ENCODE measurements at places on chromosomes 13 and 19.
A peak's percentile ranks its signal among the peaks of the same experiment; 100 is the strongest.

DNA sequence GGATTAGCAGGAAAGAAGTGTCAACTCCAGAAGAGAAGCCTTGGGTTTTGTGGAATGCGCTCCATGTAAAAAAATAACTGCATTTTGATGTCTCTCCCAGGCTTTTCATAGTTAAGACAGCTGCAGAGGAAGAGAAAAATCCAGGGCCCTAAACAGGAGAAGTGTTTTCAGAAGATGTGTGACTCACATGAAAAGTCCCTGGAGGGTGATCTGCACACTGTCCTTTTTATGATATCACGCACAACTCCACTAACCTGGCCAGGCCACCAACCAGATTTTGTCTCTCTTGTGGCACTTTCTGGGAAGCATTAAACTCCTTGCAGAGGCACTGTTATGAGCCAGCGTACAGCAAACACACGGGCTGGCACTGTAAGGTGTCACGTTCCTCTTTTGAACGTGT lies 267.3 kb downstream of the FGF9 start:
- DNase-seq: peak; percentile 33

GRCh38 chr19:44762038-44762437 lies 13.5 kb downstream of the BCL3 start:
- no peak for DNase-seq

DNA sequence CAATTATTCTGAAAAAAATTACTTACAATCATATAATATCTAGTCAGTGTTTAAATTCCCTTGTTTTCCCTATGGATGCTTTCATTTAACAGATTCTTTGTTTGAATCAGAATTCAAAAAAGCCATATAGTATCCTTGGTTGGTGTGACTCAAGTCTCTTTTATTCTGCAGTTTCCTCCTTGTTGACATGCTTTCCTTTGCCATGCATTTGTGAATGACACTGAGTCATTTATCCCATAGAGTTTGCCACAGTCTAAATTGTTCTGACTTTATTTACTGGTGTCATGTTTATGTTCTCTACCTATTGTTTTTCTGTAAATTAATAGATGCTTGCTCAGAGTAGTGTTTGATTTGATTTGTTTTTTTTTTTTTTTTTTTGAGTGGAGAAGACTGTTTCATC lies 893.8 kb upstream of the SLC10A2 start:
- DNase-seq: no peak

GRCh38 chr13:45500492-45501174 lies 35.9 kb downstream of the COG3 start:
- no peak for DNase-seq

- no peak for DNase-seq
These were observed 75.9 kb downstream of the ESD start for GRCh38 chr13:46721054-46721453.

DNA sequence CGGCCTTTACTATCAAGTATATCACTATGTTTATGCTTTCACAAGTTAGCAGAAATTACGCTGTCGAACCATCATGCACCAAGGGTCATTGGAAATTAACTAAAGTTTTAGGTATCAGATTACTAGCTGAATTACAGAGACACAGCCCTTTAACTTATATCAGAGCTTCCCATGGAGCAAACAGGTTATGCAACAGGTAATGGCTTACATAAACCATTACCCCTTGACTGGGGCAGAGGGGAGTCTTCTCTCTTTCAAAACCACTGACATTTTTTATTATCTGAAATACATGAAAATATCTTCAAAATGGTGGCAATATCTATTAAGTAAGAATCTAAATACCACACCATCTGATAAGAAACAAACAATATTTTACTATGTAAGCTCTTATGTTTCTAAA lies 1692.9 kb upstream of the SLC10A2 start:
- DNase-seq: no peak

DNA sequence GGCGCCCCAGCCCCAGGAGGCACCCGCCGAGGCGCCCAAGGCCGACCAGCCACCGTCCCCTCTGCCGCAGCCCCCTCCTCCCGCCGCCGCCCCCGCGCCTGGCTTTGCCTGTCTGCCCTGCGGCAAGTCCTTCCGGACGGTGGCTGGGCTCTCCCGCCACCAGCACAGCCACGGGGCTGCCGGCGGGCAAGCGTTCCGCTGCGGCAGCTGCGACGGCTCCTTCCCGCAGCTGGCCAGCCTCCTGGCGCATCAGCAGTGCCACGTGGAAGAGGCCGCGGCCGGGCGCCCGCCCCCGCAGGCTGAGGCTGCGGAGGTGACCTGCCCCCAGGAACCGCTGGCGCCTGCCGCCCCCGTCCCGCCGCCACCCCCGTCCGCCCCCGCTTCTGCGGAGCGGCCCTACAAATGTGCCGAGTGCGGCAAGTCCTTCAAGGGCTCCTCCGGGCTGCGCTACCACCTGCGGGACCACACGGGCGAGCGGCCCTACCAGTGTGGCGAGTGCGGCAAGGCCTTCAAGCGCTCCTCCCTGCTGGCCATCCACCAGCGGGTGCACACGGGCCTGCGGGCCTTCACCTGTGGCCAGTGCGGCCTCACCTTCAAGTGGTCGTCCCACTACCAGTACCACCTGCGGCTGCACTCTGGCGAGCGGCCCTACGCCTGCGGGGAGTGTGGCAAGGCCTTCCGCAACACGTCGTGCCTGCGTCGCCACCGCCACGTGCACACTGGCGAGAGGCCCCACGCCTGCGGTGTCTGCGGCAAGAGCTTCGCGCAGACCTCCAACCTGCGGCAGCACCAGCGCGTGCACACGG lies 2.6 kb upstream of the NAT14 start:
- DNase-seq: no peak

GRCh38 chr19:49106648-49107135 lies 7.5 kb upstream of the LIN7B start:
- no peak for DNase-seq

DNA sequence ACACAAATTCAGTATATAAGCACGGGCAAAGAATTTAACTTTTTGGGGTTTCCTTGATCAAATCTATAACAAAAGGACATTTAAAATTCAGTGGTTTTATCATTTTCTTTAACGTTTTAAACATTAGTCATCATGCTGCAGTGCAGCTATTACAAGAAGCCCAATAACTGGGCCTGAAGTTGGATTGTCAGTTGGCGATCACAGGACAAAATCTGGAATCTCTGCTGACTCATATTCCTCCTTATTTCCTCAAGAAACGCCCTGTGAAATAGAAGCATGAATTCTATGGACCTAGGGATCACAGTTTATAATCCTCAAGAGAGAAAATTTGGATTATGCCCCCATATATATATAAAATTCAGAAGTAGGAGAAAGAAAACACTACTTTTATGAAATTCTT lies 971.6 kb upstream of the MIR17HG start:
- no peak for DNase-seq

DNA sequence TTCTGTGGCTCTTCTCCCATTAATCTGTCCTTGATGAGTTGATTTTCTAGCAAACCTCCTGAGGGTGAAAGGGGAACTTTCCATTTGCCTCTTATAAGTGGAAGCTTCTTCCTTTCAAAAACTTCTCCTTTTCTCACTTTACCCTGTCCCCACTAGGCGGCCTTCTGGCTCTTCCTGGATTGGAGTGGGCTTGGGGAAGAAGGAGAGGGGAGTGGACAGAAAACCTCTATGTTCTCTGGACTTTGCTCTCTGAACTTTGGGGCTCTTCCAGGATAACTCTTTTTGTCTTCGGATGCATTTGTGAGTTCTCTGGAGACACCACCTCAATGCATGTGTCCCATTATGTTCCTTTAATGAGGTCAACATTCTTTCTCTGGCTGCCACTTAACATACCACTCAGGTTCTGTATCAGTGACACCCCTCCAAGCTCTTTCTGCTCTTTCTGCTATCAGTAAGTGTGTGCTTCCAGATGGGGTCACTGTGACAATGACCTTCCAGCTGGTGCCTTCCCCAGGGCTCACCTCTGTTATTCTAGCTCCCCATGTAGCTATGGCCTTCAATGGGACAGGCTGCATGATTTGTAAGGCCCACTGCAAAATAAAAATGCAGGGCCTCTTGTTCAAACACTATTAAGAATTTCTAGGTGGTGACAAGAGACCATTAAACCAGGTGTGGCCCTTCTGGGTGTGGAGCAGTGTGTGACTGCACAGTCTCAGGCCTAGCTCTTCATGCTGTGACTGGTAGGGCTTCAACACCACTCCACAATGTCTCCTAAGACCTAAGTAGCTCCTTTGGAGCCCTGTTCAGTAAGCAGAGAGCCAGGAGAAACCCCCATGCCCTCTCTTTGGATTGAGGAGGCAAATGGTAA lies 389.2 kb downstream of the EFNB2 start:
- no peak for DNase-seq

GRCh38 chr13:74080762-74081161 lies 53.4 kb downstream of the KLF12 start:
- DNase-seq: no peak

GRCh38 chr19:16477311-16477710 lies 5.5 kb upstream of the EPS15L1 start:
- DNase-seq: no peak

- DNase-seq: peak; percentile 62
These were observed 28.3 kb downstream of the CEBPA start for GRCh38 chr19:33273881-33274662.

GRCh38 chr13:80931118-80931517 lies 590.2 kb upstream of the SPRY2 start:
- no peak for DNase-seq

GRCh38 chr13:46479283-46479682 lies 73.7 kb upstream of the LRCH1 start:
- no peak for DNase-seq

DNA sequence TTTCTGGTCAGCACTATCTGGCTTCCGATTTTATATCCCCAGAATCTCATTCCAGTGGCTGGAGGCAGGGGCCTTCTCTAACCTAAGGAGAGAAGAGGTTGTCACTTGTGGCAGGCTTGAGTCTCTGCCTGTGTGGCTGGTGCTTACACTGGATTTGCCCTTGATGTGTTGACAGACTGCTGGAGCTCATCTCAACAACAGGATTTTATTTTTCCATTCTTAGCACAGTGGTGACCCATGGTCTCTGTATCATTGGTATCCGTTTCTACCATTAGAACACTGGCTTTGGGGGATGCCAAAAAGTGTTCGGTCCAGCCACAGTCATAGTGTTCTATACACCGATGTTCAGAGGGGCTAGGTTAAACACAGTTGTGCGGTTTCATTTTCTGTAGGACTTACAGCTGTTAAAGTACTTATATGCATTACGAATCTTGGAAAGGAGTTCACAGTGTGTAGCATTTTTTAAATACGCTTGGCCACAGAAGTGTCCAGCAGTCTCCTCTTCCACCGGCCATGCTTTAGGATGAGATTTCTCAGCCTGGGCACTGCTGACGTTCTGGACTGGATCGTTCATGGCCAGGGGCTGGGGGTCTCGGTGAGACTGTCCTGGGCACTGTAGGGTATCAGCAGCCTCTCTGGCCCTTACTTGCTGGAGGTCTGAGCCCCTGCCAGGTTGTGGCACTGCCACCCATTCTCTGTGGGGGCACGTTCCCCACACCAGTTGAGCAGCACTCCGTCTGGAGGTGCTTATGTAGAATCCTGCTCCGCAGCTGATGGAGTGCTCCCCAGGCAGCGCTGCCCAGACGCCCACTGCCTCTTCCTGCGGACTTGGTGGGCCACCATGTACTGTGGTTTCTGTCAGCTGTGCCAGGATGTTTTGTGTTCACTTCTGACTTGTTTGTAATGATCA lies 41.4 kb upstream of the TEX29 start:
- DNase-seq: no peak

GRCh38 chr13:86608701-86609100 lies 809.5 kb upstream of the SLITRK6 start:
- DNase-seq: no peak

DNA sequence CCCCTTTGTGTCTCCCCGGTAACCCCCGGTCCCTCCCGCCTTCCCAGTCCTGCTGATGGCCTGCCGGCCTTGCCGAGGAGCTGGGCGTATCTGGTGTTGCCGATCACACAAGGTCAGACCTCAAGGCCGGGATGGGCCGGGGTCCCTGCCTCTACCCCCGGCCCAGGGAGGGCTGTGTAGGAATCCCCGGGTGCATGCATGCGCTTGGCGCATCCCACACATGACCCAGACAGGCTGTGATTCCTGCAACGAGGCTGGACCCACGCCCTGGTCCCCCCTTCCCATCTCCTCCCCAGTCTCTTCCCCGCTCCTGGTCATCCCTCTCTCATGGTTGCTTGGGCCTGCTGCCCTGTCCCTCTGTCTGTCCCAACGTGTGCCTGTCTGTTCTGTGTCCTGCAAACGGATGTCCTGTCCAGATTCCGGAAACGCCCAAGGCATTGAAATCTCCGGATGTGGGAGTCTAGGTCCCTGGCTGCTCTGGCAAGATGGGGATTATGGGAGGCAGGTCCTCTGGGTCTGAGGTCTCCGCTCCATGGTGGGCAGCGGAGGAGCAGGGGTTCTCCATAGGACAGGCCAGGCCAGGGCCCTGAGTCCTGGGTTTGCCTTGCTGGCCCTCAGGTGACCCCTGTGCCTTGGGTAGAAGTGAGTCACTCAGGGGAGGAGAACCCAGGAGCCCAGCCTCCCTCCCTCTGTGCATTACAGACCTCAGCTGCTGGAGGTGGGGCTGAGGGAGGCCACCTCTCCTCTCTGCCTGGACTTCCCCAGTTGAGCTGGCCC lies 1.6 kb downstream of the PKN1 start:
- no peak for DNase-seq

DNA sequence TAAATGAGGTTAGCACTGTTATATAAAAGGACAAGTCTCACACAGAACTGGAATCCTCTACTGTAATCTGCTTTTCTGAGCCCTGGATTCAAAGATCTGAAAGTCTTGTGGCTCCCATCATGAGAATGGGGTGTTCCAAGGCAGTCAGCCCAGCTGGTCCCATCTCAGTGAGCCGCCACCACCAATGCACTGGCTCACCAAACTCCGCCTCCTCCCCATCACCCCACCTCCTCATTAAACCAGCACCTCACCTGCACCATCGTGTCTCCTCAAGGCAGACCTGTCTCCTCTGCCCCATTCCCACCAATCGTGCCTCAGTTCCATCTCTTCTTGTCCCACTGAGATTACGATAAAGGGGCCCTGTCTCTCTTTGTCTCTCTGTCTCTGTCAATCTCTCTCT lies 166.7 kb downstream of the USP12 start:
- no peak for DNase-seq

DNA sequence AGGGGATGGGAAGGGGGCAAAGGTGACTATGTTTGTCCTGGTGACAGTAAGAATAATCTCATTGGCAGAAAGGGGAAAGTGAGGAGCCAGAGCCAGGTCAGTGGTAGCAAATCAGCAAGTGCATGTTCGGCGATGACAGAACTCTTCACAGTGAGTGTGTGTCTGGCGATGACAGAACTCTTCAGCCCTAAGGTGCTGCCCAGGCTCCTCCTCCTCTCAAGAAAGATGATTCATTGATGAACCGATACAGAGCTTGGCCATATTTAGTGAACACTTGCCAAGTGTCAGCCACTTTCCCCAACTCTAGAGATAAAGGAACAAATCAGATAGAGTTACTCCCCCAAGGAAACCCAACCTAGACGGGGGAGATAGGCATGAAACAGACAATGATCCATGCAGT lies 199.3 kb upstream of the UBL3 start:
- DNase-seq: no peak

DNA sequence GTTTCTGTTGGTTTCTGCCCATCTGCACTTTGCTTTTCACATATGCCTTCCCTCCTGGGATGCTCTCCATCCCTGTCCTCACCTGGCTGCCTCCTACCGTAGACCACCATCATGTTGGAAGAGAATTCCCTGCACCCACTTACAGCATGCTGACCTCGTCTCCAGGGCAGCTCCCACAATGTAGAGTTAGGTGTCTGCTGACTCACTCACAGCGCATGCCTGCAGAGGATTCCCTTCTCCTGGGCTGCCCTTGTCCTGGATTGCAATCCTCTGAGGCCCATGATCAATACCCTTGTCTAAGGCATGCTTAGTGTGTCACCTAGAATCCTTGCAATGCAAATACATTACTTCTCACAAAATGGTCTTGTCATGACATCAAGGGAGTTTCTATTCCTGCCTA lies 43.6 kb downstream of the STOML3 start:
- no peak for DNase-seq

- peak; percentile 90 for DNase-seq
These were observed at the start of gene SH2D3A for GRCh38 chr19:6767357-6768235. TSS of gene SH2D3A (minus strand) at chr19:6767435. CDS start at chr19:6763748, 3,687 bp downstream.
